ENCODE measurements at places on chromosomes 12 and 14. TPM values are rescaled to one million over a fixed set of nuclear protein-coding genes. Genes with fewer than 3 reads are reported as not detected.
A peak's percentile ranks its signal among the peaks of the same experiment; 100 is the strongest.

Gene CCDC92
- total RNA-seq = 6.1 TPM

GRCh38 chr14:97107760-97108159, 310.6 kb downstream of the VRK1 start:
- DNase-seq = no peak

- DNase-seq = no peak
Observed at GRCh38 chr14:95471016-95471415, 45.4 kb downstream of the SYNE3 start.

GRCh38 chr14:64502887-64503433, 678 bp downstream of the ZBTB25 start:
- DNase-seq = peak; percentile 31

DNA sequence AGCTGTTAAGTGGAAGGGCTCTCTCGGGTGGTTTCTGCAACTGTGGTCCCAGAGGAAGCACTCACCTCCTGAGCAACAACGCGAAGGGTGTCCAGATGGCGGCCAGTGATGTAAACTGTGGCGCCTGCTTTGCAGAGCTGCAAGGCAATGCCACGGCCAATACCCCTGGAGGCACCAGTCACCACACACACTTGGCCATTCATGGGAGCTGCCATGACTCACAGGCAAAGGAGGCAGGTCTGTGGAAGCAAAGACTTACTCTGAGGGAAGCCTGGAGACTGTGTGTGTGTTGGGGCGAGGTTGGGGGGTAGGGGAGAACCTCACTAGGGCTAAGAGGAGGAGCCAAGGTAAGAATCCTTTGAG, 707 bp downstream of the DHRS1 start:
- no peak for DNase-seq

Data from H7 (cell line).